Stimulated activated CD4-positive, alpha-beta T cell treated with anti-CD3 and anti-CD28 coated beads, Interleukin-1b, Interleukin-23, amount 100 ng/mL, for 1 hour (primary cell): ENCODE measurements at places on chromosomes 5 and 9.

DNA sequence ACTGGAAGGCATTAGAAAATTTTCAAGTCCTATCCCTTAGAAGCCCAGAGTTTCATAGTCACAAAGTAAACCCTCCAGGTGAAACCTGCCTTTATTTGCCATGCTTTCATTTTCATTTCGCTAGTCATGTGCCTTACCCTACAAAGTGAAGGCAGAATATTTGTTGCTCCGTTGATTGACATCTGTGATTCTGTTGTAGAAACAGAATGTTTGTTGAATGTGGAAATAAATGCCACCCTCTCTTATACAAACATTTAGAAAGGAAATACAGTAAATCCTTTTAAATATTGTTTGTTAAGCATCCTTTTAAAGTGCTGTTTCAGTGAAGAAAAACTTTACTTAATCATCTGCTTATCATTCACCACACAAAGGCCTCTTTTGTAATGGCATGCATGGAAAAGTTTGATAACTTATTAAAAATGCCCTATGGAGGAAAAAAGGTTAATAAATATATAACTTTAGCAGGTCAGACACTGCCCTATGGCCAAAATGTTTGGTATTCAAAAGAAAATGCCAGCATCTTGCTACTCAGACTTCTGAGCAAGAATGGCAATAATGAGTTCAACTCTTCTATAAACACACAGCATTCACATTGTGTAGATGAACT lies 34.3 kb upstream of the CAST start:
- DNase-seq, result no peak

DNA sequence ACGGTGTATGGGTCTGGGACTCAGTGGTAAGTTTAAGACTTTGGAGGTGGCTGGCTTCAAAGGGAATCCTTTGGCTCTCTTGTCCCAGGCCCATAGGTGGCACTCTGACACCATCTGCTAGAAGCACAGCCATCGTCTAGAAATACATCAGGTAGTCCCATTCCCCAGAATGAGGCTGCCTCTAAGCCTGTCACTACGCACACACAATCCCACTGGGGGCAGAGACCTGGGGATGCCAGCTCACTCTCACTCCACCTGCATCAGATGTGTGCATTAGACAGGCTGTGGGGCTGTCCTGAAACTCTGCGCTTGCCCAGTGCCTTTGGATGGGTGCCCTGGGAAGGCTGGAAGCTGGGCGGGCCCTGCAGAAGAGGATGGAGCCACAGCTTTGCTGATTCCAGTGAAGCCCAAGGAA lies 127.5 kb upstream of the PANK3 start:
- DNase-seq, result no peak

GRCh38 chr9:75995066-75995465 lies 104.6 kb downstream of the PCSK5 start:
- no peak for DNase-seq

GRCh38 chr5:99765011-99765410 lies 770.2 kb upstream of the FAM174A start:
- no peak for DNase-seq

DNA sequence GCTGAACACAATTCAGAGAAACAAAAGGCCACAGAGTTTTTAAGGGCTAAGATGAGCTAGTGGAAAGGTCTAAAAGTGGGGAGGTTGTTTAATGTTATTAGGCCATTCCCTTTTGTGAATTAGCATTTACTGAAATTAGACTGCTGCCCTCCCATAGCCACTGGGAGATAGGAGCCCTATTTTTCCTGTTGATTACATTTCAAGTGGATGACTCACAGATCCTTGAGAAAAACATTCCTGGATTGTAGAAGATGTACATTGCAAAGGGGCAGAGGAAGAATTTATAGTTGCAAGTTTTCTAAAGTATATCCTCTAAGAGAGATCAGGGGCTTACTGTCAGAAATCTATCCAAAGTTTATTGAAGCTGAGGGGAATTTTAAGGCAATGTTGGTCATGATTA lies 367.1 kb upstream of the IZUMO3 start:
- no peak for DNase-seq

DNA sequence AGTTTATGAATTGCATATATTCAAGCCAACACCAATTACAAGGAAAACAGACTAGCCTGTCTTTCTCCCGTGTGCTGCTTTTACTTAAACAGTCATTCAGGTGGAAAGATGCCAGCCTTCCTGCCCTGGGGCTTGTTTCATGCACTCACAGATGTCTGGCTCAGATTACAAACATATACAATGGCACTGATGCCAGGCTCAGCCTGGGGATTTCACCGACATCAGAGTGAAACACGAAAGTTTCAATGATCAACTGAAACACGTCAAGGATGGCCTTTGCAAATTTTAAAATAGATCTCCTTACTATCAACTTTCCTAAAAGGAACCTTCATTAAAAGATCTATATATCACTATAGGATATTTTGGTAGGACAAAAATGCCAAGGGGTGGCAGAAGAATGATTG lies 1576.5 kb downstream of the EFNA5 start:
- no peak for DNase-seq

DNA sequence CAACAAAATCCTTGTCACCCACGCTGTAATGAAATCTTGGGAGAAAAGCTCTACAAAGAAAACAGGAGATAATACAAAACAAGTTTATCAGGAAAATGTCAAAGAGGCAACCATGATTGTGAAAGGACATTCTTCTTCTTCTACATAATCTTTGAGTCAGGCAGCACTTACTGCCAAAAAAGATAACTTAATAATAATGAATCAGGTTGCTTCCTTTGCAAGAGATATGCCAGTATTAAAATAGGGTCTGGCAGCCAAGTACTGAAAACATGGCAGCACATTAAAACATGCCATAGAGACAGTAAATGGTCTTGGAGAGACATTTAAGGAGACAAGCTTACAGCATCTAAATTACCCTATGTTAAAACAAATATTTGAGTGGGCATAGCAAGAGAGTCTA lies 1573.4 kb downstream of the EFNA5 start:
- no peak for DNase-seq

DNA sequence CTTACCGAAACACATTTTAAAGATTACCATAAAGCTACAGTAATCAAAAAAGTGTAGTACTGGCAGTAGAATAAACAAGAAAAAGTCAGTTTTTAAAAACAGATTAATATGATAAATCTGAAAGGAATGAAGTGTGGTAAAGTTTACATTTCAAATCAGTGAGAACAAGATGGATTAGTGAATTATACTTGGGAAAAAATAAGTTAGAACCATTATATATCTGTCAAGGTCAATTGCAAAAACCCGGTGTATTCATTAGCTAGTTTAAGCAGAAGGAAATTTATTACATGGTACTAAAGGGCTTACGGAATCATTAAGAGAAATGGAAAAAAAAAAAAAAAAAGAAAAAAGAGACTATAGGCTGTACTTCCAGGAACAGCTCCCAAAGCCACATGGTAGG lies 164.3 kb downstream of the MUSK start:
- no peak for DNase-seq

GRCh38 chr9:34378376-34379060 lies 1.8 kb upstream of the MYORG start:
- DNase-seq, result no peak

DNA sequence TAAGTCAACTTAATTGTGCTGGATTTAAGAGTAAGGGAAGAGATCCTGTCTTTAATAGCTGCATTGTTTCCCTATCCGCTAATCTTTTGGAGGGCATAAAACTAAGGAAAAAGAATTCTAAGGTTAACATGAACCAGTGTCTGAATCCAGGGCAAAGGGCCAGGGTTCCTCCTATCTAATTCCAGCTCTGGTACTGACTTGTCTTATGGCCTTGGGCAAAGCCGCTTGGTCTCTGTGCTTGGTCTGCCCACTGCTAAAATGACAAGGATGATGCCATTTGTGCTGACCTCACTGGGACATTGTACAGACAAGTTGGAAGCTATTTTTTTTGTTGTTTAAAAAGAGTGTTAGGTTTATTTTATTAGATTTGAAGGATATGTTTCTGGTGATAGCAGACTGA lies 334.7 kb upstream of the PIK3R1 start:
- no peak for DNase-seq

- no peak for DNase-seq
Observed at GRCh38 chr5:65895891-65896290, 30.5 kb upstream of the ERBIN start.

DNA sequence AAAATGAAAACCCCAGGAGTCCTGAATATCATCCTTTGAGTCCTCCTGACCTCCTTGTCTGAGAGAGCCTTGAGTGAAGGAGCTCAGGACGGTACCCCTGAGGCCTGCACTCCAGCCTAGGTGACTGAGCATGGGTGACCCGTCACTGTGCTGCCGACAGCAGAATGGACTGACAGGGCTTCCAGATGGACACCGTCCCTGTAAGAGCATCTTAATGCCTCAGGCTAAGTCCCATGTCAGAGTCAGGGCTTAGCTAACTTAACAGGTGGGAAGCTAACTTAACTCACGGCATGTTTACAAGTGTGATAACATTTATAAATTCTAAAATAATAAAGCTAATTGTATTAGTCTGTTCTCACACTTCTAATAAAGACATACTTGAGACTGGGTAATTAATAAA lies 68.3 kb downstream of the IL6ST start:
- DNase-seq, result no peak

GRCh38 chr9:35598866-35599590 lies 6.0 kb upstream of the TESK1 start:
- no peak for DNase-seq

- DNase-seq, result no peak
Observed at GRCh38 chr5:172999974-173000373, 16.4 kb downstream of the ATP6V0E1 start.

DNA sequence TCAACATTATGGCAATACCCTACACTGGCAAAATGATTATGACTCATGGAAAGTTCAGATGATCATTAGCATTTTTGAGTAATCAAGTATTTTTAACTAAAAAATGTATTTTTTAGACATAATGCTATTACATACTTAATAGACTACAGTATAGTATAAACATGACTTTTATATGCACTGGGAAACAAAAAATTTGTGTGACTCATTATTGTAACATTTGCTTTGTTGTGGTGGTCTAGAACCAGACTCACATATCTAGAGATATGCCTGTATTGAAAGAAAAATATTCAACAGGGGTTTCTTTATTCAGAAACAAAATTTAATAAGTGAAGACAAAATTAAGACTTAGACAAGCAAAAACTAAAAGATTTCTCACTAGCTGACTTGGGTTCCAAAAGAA lies 385.3 kb upstream of the RIOK2 start:
- DNase-seq, result no peak

DNA sequence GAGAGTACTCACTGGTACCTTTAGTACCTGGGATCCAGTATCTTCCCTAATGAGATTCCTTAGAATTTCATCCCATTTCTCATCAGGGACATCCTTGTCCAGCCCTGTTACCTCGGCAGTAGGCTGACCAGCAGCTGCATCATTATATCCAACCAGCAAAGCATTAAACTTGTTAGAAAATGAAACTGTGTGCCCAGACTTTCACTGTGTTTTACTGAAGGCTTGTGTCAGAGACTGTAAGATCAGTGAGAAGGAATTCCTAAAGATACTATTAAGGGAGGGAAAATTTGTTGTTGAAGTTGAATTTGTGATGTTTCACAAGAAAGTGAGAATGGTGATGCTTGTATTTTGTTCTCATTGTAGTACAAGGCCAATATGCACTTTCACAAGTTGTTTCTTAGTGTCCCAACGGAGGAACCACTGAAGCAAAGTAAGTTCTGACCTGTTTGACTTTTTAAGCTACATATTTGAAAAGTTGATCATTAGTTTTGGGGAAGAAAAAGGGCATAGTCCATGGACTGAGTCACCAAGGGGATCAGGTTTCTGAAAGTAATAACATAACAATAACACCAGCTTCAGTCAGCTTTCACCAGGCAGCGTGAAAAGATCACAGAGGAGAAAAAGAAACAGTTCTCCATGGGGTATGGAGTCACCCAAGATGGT lies 48.8 kb downstream of the GRAMD2B start:
- no peak for DNase-seq

DNA sequence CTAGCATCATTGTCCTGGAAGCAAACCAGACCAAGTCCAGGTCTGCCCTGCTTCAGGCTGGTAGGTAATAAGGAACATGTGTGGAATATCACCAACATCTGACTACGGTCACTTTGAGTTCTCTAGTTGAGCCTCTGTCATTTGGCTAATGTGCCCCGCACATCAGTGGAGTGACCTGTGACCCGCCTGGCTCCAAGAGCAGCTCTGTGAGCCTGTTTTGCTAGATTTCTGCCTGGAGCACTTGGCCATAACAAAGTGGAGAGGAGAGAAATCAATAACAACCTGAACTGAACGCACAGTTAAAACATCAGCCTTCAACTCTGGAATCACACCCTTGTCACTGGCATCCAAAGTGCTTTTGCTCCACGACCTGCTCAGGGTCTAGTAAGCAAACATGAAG lies 115.7 kb downstream of the PPP2R2B start:
- no peak for DNase-seq
